Lower leg skin (tissue), 4 donors: ENCODE measurements at places on chromosomes 2 and 18. TPM values are rescaled to one million over a fixed set of nuclear protein-coding genes. Genes with fewer than 3 reads are reported as not detected.

DNA sequence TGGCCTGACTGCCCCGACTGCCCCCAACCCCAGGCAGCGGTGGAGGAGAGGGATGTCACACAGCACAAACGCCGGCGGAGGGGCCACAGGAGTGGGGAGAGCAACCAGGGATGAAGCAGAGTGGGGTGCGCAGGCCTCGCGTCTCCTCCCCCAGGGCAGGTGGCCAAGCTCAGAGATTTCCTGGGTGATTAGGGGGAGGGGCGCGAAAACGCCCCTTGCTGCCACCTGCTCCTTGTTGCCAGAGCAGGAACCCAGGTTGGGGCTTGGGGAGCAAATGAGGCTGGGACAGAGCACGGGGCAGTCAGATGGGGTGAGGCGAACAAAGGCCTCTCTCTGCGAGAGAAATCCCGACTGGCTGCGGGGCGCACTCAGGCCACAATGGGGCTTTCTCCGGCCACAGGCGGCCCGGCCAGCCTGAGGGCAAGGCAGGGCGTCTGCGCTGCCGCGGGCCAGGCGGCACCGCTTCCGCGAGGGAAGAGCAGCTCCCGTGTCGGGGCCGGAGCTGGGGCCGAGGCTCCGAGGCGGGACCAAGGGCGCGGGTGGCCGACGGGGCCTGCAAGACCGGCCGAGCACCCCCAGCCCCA, 11.5 kb downstream of the TEX44 start:
- DNase-seq, result peak; percentile 93

GRCh38 chr2:148021059-148021861, at the start of gene MBD5:
MBD5 (plus strand) TSS chr2:148021091.
- peak; percentile 27 for DNase-seq

GRCh38 chr2:19230626-19231025, 127.8 kb downstream of the OSR1 start:
- DNase-seq, result no peak

ACYP2 gene
- 11.9 TPM for total RNA-seq

CELF4 gene
- total RNA-seq, result 0.59 TPM

IL1A gene
- 0.93 TPM for total RNA-seq

- no peak for DNase-seq
Observed at GRCh38 chr2:161842736-161843433, 218.7 kb downstream of the SLC4A10 start.

DNA sequence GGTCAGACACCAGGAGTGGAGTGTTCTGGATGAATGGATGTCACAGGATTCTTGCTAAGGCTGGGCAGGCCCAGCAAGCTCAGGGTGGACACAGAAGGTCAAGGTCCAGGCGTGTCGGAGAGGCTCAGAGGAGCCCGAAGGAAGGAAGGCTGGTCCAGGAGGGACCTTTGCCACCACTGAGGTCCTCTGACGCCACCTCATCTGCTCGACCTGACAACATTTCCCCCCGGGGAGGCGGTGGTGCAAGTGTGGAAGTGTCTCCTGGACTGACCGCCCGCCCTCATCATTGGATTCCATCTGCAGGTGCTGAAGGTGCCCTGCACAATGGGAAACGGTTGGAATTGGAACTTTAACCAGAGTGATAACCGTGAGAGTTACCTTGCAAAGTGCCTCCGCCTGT, 124.6 kb downstream of the RTP5 start:
- no peak for DNase-seq

DNA sequence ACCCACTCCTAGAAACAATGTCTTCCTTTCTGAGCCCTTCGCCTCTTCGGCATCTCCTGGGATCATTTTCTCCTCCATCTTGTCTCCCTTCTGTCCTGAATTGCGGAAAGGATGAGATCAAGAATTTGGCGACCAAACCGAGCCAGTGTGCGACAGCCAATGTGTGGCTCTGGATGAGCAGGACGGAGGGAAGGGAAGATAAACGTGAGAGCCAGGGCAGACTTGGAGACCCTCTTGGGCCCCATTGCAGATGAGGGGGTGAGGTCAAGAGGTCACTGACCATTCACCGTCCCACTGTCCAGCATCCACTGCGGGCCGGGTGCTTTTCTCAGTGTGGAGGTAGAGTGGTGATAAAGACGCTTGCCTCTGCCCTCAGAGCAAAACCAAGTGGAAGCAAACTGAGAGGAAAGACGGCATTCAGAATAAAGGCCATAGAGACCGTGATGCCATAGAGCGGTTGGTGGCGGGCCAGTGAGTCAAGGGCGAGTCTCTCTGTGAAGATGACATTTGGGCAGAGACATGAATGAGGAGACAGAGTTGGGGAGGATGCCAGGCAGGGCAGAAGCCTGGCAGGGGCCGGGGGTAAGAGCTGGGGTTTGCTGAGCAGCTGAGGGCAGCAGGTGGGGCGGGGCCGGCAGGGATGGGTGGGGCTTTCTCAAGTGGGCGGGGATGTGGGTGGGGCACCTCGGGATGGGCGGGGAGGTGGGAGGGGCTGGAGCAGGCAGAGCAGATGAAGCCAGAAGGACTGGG, 55.6 kb downstream of the ACAA2 start:
- peak; percentile 26 for DNase-seq
